ENCODE measurements at places on chromosomes 12 and 14. TPM values are rescaled to one million over a fixed set of nuclear protein-coding genes. Genes with fewer than 3 reads are reported as not detected.

DNA sequence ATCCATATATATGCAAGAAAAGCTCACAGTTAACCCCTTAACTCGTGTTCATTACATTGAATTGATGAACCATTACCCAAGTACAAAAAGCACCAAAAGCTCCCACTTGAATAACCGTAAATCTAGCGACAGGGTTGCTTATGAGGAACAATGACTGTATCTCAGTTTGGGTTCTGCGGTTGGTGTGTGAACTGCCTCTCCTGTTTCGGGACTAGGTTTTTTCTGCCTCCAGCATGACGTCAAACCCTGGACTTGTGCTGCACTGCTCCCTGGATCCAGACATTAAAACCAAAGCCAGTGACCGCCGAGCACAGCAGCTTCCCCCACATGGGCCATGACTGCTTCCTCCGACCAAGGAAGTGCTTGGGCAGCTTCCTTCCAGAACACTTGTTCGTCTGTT lies 77.7 kb downstream of the SETD3 start:
- no peaks in the 10 kb centered on the region for H3K27me3 ChIP-seq
- H3K4me3 ChIP-seq: no peak overlapping the region
- no peaks in the 10 kb centered on the region for H3K36me3 ChIP-seq
- DNase-seq: no peak
- H3K27ac ChIP-seq: no peak overlapping the region

AJUBA gene
- total RNA-seq: 75.1 TPM

DNA sequence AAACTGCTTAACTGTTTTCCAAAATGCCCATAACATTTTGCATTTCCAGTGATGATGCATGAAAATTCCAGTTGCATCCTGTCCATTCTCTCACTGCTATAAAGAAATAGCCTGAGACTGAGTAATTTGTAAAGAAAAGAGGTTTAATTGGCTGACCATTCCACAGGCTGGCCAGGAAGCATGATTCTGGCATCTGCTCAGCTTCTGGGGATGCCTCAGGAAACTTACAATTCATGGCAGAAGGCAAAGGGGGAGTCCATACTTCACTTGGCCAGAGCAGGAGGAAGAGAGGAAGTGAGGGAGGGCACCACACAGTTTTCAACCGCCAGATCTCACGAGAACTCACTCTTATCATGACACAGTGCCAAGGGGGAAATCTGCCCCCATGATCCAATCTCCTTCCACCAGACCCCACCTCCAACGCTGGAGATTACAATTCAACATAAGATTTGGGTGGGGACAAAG lies 18.2 kb upstream of the CLEC2D start:
- H3K27ac ChIP-seq: peak overlapping the region; percentile 44
- no peaks in the 10 kb centered on the region for H3K27me3 ChIP-seq
- DNase-seq: no peak
- H3K4me1 ChIP-seq: peaks cover 29% of the 10 kb centered on the region
- no peak overlapping the region for H3K4me3 ChIP-seq

DNA sequence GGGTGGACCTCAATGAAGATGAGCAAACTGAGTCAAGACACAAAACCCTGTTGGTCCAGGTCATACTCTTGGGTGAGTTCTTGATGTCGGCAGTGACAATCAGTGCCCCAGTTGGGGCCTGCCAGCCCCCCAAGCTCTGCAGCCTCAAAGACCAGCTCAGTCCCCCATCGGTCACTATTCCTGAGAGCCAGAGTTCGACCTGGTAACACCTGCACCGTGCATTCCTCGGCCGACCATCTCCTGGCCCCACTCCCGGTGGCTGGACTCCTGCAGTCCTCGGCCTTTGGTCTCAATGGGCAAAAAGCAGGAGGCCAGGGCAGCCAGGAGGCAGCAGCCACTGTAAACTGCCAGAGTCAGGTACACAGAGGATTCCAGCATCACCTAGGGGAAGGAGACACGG lies 32.5 kb downstream of the DAO start:
- no peaks in the 10 kb centered on the region for H3K27me3 ChIP-seq
- H3K4me3 ChIP-seq: no peak overlapping the region
- H3K36me3 ChIP-seq: no peaks in the 10 kb centered on the region
- H3K4me1 ChIP-seq: no peaks in the 10 kb centered on the region
- DNase-seq: no peak

DNA sequence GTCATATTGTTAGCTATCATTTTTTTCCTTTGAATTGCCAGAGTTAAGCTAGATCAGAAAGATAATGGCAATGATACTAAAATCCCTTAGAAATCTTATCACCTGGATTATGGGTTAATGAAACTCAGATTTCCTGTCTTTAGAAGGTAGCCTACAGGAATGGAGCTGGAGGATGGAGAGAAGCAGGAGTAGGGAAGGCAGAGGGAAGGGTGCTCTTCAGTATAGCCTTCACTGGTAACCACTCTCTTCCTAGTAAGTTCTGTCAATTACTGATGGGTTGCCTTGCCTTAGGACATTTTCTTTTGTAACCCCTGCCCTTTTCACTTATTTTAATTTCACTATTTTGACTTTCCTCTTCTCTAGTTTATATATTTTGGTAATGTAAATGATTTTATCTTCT lies 27.8 kb upstream of the ABCD2 start:
- H3K4me3 ChIP-seq: no peak overlapping the region
- H3K27ac ChIP-seq: no peak overlapping the region
- H3K27me3 ChIP-seq: no peaks in the 10 kb centered on the region
- no peaks in the 10 kb centered on the region for H3K4me1 ChIP-seq
- no peaks in the 10 kb centered on the region for H3K36me3 ChIP-seq
- DNase-seq: no peak

DNA sequence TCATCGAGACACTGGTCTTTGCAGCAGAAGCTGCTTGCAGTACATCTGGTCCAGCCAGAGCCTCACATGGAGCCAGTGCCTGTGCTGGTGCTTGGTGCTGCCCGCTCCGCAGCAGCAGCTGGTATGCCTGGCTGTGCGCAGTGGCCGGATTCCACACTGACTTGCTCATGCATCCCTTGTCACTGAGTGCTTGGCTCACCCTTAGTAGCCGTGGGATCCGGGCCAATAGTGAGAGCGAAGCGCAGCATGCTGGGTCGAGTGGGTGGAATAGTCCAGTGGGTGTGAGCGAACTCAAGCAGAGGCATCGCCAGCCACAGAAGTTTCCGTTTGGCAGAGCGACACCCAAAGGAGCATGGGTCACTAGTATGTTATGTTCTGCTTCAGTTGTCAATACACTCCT lies 10.1 kb upstream of the FBXO33 start:
- H3K4me3 ChIP-seq: no peak overlapping the region
- H3K27ac ChIP-seq: no peak overlapping the region
- no peaks in the 10 kb centered on the region for H3K27me3 ChIP-seq
- no peak for DNase-seq

OR6C2 gene
- total RNA-seq: not detected

TBX3 gene
- total RNA-seq: 133 TPM

DNA sequence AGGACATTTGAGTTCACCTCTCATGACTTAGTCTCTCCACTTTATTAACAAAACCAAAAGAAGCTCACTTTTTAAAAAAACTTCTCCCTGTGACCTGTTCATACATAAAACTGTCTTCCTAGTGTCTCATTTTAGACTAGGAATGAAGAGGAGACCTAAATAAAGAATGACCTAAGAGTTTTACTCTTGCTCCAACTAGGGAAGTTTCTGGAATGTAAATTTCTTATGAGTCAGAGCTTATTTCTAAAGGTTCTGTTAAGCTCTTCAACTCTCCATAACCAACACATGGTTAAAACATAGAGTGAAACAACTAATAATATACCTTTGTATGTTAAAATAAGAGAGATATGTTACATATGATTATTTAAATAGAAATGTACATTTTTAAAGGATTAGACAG lies 369.8 kb downstream of the EMP1 start:
- H3K27ac ChIP-seq: no peak overlapping the region
- no peak overlapping the region for H3K4me3 ChIP-seq

GPR135 gene
- total RNA-seq: 1.8 TPM

GRCh38 chr12:77362509-77363210 lies 297.3 kb upstream of the E2F7 start:
- H3K4me3 ChIP-seq: no peak overlapping the region
- no peak for DNase-seq
- no peaks in the 10 kb centered on the region for H3K27me3 ChIP-seq
- no peaks in the 10 kb centered on the region for H3K36me3 ChIP-seq

- H3K27ac ChIP-seq: no peak overlapping the region
- no peaks in the 10 kb centered on the region for H3K36me3 ChIP-seq
- no peak overlapping the region for H3K4me3 ChIP-seq
These were observed 258.1 kb downstream of the EGLN3 start for GRCh38 chr14:33692762-33693161.

DNA sequence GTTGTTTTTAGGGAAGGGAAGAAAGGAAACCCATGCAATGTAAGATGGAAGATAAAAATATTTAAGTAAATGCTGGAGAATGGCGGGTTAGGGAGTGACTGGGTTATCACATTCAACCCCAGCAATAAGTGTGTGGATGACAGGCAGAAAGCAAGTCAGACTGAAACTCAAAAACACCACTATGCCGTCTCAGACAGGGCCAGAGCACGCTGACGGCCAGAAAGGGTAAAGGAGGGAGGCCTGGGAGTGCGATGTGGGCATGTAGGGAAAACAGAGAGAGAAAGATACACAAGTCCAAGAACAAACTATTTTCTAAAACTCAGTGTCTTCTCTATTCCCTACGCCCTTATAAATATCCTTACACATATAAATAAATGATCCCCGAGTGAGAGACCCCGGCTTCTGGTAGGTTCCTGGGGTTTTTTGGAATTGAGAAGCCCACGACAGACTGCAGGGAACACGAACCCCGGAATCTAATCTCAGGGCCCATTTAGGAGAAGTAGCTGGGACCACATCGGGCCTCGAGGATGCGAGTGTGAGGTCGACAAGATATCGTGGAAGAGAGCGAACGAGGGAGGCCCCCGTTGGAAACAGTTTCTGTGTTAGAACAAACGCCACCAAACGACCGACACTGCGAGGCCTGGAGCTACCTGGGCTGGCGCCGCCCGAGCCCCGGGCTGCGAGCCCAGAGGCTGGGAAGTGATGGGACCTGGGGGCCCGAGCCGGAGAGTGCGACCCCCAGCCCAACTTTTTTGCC lies 735 bp upstream of the OTX2 start:
- no peak overlapping the region for H3K4me3 ChIP-seq
- no peak for DNase-seq
- no peaks in the 10 kb centered on the region for H3K36me3 ChIP-seq

DNA sequence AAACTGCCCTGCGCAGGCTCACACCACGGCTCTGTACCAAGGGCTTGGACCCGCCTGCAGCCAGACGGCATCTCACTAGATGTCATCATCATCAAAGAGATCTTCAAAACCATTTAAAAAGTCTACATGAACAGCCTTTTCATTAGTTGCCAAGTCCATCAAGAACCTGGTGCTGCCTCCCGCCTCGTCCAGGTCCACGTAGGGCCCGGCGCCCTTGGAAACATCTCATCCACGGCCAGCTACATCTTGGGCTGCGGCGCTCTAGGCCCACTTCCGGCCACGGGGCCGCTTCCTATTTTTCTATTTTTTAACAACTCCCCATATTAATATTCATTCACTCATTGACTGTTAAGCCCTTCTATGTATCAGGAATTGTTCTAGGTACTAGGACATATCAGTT lies 7.4 kb upstream of the GNPNAT1 start:
- H3K4me3 ChIP-seq: no peak overlapping the region
- no peak overlapping the region for H3K27ac ChIP-seq
- H3K4me1 ChIP-seq: no peaks in the 10 kb centered on the region
- H3K36me3 ChIP-seq: no peaks in the 10 kb centered on the region
- no peak for DNase-seq

GRCh38 chr12:78340406-78340805 lies 509.7 kb downstream of the NAV3 start:
- H3K4me3 ChIP-seq: no peak overlapping the region
- H3K4me1 ChIP-seq: no peaks in the 10 kb centered on the region
- no peaks in the 10 kb centered on the region for H3K36me3 ChIP-seq
- H3K27ac ChIP-seq: no peak overlapping the region

DNA sequence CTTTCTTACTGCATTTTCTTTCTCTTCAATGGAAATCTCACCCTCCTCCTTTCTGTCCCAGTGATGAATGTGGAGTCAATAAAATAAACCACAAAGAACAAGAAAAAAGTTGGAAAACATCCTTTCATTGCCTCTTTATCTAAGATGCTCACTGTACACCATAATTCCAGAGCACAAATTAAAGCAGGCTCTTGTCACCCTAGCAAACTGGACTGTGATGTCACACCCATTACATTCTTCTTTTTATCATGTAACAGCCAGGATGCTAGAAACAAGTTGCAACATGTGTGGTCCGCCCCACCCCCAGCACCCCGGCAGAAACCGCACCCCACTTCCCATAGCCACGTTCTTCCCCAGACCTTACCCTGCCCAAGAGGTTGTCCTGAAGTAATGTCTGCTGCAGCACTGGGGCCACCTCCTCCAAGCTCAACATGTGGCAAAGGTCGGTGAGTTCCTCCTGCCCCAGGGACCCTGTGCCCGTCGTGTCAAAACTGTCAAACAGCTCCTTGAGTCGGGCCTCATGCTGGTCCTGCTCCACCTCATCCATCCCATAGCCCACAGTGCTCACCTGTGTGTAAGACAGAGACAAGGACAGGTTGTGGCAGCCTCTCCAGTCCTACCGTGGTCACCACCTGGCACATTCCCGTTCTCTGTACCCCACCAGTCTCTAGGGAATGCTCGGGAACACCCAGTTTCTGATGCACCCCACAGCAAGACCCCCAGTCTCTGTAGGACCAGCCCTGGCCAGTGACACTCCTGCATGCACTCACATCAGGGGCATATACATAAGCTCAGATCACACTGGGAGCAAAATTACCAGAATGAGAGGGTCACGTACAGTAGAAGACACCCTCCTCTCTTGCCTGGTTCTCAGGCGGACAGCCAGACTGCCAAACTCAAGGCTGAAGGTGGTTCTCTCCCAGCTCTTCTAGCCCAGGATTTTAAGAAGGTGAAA lies 9.2 kb downstream of the NIN start:
- no peak for DNase-seq
- H3K4me3 ChIP-seq: no peak overlapping the region
- H3K27me3 ChIP-seq: peaks cover 28% of the 10 kb centered on the region
- peaks cover 3% of the 10 kb centered on the region for H3K4me1 ChIP-seq
- no peaks in the 10 kb centered on the region for H3K36me3 ChIP-seq

CKB gene
- 523 TPM for total RNA-seq

TEAD4 gene
- total RNA-seq: 8.3 TPM

OVCH1 gene
- 0.53 TPM for total RNA-seq

DNA sequence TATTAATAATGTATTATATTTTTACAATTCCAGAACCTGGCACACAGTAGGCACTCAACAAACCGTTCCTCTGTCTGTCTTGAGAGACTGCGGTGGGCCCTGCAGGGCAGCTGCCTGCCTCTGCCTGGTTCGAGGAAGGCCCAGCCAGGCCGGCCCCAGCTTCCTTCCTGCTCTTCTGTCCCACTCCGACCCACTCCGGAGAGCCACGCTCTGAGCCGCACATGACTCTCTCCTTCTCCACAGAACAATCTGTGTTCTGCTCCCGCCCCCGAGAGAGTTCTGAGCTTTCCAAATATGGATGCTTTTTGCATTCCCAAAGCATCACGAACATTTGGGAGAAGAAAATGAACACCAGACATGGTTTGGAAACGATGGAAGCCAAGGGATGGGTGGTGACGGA lies 57.3 kb downstream of the TTC7B start:
- no peaks in the 10 kb centered on the region for H3K27me3 ChIP-seq
- H3K4me3 ChIP-seq: peak overlapping the region; percentile 42

GRCh38 chr12:69055280-69055679 lies 122.3 kb upstream of the CPM start:
- peaks cover 8% of the 10 kb centered on the region for H3K4me1 ChIP-seq
- H3K27ac ChIP-seq: no peak overlapping the region
- H3K4me3 ChIP-seq: no peak overlapping the region
- no peak for DNase-seq
- no peaks in the 10 kb centered on the region for H3K27me3 ChIP-seq
- H3K36me3 ChIP-seq: no peaks in the 10 kb centered on the region

GALNT16 gene
- 1.7 TPM for total RNA-seq

Data from hepatocyte (in vitro differentiated cells).